ENCODE measurements at places on chromosomes 3 and 15.
A peak's percentile ranks its signal among the peaks of the same experiment; 100 is the strongest.

DNA sequence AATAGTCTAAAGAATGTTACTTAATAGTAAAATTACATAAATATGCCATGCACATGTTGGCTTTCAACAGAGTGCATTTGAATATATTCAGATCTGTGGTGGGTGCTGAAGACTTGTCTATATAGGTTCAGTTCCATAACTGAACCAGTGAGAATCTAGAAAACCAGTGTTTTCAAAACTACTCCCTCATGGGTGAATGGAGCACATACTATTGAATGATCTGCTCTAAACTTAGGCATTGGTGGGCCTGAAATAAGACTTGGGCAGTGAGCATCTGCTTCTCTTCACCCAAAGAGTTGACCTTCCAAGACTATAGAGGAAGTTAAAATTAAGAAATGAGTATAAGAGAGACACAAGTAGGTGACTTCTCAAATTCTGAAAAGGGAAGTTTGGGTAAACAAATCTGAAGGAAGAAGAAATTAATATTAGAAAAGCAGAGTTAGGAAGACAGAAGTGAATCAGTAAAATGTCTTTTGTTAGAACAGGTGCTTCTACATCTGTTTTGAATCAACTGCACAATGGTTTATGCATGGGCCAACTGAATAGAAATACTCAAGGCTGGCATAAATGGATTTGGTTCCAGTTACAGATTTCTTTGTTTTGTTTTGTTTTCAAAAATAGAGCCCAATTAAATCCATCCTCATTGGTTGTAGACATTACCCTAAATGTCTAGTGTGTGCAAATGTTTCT lies 19.3 kb downstream of the ALCAM start:
- peak; percentile 48 for DNase-seq

DNA sequence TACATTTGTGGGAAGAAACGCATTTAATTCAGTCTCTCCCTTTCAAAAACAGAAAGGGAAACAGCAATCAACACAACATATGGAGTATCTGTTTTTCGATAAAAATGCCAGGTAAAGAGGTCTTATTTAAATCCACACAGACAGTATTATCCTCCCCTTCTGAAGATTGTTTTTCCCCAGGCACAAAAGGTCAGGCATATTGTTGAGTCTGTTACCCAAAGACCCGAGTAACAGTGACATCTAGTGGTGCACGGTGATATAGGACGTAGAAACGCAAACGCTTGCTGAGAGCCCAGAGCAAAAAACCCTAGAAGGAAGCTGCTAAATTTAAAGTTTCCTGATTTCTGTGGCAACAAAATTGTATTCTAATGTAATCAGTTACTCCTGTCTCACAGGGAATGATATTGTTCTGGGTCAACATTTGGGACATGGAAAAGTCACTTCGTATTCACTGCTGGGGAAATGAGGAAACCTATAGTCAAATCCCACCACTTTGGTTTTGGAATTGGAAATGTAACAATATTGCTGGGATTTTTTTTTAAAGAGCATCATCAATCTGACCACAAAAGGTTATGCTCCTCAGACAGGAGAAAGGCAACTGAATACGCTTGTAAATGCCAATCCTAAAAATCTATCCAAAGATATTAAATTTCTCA lies 312.7 kb upstream of the CCDC54 start:
- DNase-seq, result peak; percentile 85

DNA sequence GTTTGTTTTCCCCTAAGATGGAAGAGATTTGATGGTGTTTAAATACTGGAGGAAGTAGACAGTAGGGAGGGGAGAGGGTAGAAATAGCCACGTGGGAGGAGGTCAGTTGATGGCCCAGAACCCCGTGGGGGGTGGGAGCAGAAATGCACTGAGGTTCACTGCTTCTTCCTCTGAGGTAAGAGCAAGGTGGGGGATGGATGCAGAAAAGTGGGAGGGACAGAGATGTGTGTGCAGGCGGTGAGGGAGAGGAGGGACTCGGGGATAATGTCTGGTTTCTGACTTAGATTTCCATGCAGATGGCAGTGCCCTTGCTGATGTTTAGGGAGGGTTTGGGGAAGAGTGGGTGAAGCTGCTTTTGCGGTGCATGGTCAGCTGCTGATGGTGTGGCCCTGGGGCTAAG lies 102.9 kb downstream of the ARNT2 start:
- DNase-seq, result no peak

GRCh38 chr15:43985976-43986680 lies 159.3 kb downstream of the WDR76 start:
- DNase-seq, result no peak

GRCh38 chr3:135991621-135992020 lies 26.1 kb downstream of the PPP2R3A start:
- no peak for DNase-seq

DNA sequence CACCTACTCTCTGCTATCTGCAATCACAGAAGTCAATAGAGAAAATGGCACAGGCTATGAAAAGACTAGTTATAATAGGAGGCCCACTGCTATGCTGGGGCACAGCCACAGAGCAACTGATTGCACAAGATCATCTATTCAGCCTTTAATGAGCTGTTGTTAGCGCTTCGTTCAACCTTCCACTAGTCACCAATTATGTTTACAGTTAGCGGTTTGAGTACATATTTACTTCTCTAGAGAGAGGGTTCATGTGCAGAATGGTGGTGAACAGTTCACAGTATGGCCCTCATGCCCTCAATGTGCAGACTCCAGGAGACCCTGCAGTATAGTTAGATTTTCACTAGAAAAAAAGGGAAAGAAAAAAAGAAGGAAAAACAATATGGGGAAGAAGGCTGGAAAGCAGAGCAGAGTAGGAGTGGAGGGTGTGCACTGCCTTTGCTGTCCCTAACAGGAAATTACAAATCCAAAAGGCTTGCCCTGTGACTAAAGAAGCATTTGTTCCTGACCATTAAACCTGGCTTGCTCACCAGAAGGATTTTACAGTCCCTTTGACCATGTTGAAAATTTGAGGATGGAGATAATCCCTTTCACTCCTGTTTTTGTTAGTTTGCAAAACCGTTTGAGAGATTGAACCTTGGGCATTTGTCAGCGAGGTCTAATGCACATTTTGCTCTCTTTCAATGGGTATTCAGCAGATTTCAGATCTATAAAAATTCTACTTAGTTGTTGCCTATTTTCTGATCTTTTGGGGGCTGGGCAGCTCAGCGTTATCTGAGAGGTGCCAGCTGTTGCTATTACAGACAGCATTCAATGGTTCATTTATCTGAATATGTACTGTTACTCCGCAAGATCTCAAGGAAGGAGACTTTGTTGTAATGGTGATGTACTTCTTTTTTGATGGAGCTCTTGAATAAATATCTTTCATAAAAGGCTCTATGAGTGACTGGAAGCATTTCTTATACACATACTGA lies 296.1 kb downstream of the LSAMP start:
- DNase-seq, result no peak

- DNase-seq, result no peak
Measured at GRCh38 chr15:63565536-63566186, 31.5 kb upstream of the FBXL22 start.

DNA sequence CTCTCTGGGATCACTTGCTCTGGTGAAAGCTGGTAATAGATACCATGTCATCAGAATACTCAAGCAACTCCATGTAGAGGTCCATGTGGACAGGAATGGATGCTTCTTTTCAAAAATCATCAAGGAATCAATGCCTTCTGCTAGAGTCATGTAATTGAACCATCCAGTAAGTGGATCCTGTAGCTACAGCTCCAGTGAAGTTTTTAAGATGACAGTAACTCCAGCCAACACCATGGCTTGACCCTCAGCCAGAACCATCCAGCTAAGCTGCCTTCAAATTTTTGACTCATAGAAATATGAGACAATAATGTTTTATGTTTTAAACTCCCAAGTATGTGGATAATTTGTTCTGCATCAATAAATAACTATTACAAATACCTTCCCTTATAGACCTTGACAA lies 923.7 kb downstream of the EPHA3 start:
- DNase-seq, result no peak

DNA sequence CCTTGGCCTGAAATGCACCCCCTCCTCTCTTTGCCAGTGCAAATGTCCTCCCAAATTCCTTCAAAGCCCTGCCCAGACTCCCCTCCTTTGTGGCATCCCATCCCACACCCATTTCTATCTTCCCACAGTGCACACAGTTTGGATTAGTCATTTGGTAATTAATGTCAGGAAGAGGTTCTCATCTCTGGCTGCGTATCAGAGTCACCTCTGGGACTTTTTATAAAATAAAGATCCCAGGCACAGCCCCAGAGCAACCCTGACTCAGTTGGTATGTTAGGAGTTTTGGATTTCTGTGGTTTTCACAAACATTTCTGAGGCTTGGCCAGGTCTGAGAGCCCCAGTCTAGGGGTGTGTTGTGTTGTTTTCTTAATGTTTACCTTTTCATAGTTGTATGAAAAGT lies 41.6 kb downstream of the C3orf20 start:
- DNase-seq, result no peak

DNA sequence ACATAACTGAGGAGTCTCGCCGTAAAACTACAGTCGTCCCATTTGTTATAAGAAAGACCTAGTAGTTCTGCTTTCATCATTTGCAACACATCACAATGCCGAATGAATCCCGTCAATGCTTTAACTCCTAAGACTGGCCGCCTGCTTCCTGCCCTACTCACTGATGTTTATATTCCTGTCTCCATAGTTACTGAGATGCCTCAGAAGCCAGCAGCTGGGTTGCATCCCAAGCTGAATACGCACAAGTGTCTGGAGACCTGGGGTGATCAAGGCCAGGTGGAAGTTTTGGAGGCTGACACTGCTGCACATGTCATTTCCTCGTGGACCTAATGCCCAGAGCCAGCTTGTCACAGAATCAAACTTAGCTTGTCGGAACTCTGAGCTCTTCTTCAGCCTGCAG lies 95.2 kb upstream of the UBE2E1 start:
- DNase-seq, result no peak

- no peak for DNase-seq
Measured at GRCh38 chr3:62548528-62549205, 175.3 kb upstream of the FEZF2 start.

GRCh38 chr3:38563070-38563885 lies 67.1 kb downstream of the EXOG start:
- no peak for DNase-seq

GRCh38 chr3:128267541-128267940 lies 114.3 kb downstream of the EEFSEC start:
- no peak for DNase-seq

GRCh38 chr3:186383026-186383993 lies 21.3 kb upstream of the DGKG start:
- DNase-seq, result no peak

DNA sequence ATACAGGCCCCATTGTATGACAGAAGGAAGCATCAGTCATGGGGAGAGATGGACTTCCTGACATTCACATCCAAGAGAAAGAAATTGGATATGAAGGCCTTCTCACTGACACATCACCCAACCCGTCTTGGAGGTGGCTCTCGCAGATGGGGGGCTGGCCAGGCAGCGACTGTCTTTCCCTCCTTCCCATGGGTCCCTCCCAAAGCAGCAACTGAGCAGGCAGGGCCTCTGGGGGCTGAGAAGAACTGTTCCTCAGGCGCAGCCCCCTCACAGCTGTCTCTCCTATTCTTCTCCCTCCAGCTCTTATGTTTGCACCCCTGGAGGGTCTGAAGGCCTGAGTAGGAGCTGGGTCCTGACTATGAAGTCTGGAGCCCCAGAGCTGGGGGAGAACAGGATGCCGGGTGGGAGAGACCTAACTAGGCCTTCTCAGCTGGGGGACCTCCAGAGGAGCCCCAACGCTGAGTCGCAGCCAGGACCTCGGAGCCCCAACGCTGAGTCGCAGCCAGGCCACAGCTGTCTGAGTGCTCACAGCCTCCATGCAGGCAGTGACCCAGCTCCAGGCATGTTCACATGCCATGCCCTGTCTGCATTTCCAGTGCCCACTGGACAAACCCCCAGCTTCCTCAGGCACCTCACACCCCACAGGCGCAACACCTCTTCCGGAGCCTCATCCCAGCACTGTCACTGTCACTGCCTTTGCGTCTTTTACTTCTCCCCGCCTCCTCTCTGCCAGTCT lies 29.6 kb downstream of the UMPS start:
- no peak for DNase-seq

GRCh38 chr3:179063945-179064560 lies 7.6 kb downstream of the ZMAT3 start:
- no peak for DNase-seq

- DNase-seq, result no peak
Measured at GRCh38 chr3:21839592-21839991, 88.6 kb upstream of the ZNF385D start.

GRCh38 chr3:29494305-29495036 lies 213.6 kb downstream of the RBMS3 start:
- DNase-seq, result no peak

GRCh38 chr3:113070072-113070640 lies 79.4 kb downstream of the GTPBP8 start:
- DNase-seq, result no peak

DNA sequence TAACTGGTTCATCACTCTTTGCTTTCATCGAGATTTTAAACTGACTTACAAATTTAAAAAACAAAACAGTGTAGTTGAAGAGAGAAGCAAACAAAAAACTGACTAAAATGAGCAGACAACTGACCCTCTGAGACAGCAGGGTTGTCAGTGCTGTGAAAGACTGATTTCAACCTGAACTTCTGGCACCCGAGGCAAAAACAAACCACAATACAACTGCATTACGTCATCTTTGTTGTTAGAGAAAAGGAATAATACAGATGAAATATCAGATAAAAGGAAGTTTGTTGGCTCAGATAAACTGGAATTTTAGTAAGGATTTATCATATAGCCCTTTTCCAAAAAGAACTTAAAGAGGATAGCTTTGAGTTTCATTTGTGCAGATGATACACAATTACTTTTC lies 51.1 kb downstream of the PARP15 start:
- DNase-seq, result no peak

GRCh38 chr3:6120786-6121185 lies 740.1 kb upstream of the GRM7 start:
- DNase-seq, result no peak

- DNase-seq, result no peak
Measured at GRCh38 chr3:177330779-177331178, 133.5 kb upstream of the TBL1XR1 start.

- no peak for DNase-seq
Measured at GRCh38 chr3:183435661-183436060, 7.2 kb upstream of the MCF2L2 start.

DNA sequence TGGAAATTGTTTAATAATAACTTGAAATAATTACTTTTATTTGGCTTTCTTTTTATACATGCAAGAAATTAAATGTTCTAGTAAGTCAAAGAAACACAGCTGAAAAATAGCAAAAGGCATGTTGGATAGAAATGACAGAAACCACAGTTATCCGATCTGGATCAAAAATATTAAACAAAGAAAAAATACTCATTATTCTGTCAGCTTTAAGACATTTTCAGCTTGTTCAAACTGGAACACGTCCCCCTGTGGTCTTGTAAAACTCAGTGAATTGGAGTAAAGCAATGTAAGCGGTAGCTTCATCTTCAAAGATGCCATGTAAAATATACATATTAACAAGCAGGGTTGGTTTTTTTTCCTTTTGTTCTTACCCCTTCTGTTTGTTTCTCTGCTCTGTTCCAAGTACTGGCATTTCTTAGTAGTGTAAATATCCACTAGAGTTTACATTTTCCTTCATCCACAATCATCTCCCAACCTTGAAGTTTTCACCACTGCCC lies 223.4 kb downstream of the IGSF11 start:
- no peak for DNase-seq
